ENCODE measurements at places on chromosomes 4 and X.

DNA sequence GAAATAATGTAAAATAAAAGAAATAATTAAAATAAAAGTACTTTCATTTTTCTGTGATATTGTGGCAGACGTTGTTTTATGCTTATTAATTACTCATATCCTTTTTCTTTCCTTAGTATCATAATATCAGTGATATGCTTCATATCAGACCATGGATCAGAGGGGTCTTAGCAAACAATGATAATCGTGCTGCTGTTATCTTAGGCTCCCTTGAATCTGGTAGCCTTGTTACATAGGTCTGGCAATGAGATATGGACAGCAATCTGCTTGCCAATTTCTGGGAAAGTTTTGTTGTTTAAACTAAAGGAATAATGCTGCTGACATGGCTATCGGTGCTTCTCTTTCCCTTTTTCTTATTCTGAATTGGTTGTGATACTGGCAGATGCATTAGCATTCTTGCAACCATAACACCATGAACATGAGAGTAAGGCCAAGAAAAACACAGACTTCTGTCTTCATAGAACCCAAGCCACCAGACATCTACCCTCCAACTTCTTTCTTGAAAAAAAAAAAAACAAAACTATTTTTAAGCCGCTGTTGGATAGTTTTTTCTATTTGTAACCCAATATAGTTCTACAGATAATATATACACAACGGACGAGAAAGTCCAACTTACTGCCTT, 16.4 kb downstream of the EPHA5 start:
- DNase-seq = no peak

DNA sequence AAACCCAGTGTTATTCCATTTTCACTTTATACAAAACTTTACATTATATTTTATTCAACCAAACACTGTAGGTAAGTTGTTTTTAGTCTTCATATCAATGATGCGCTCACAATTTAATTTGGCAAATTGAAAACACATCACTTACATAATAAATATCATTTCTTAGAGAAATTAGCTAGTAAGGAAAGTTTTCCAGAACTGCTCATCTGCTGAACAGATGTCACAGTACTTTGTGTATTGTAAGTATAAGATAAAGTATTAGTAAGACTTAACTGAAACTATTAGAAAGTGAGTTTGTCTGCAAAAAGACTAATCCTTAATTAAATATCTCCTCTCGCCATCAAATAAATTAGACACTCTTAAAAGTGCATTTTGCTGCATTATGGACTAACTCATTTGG, 108.7 kb upstream of the PACRGL start:
- DNase-seq = no peak

DNA sequence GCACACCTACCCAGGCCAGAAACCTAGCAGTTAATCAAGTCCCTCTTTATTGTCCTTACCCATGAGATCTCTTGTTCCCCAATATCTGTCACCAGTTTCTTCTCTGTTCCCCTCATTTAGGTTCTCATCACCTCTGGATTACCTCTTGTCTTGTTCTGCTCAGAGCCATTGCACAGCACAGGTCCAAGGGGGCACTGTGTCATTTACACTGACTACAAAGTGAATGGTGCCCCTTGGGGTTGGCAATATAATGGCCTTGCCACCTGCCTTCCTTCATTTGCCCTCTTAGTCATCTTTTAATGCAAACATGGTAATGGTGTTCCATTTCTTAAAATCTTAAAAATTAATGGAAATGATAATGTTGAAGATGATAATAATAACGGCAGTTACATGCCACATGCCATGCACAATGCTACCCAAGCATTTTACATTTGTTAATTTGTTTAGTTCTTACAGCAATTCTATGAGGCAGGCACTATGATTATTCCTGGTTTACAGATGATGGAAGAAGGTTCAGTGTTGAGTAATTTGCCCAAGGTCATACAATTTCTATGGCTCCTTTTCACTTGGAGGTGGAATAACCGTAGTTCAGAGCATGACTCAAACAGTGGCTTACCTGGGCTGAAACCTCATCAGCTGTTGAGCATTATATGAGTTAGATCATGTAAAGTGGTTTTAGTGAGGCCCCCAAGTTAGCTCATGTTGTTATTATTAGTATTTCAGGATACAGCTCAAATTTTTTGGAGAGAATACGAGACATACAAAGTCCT, 117.9 kb downstream of the RASL11B start:
- DNase-seq = no peak

DNA sequence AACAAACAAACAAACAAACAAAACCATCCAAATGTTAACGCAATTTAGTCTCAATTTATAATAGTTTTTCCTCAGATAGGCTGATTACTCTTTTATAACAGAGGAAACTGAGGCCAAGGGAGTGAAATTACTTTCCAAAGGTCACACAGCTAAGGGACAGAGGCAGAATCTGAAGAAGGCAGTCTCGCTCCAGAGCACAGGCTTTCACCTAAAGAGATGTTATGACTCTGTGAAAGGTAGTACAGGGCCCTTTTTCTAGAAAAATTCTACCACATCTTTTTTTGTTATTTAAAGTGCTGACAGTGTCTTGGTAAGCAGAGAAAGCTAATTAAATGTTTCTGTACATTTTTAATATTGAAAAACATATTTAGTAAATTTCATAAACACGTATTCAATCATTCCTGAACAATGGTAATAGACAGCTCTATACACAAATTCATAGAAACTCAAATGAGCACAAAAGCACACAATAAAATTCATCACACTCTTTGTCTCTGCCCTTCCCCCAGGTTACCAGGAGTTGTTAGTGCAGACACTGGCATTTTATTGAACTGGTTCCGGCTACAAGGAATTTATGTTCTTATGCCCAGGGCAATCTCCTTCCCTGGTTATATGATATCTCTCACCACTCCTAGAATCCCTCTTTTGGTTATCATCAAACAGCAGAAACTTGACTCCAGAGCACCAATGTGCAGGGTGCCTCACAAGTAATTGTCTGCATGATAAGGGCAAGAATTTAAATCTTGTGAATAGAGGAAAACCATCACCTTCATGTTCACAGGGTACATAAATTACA, 7.7 kb upstream of the APBB2 start:
- no peak for DNase-seq

GRCh38 chrX:1612641-1613286, 2.1 kb upstream of the ASMT start:
- DNase-seq = no peak

DNA sequence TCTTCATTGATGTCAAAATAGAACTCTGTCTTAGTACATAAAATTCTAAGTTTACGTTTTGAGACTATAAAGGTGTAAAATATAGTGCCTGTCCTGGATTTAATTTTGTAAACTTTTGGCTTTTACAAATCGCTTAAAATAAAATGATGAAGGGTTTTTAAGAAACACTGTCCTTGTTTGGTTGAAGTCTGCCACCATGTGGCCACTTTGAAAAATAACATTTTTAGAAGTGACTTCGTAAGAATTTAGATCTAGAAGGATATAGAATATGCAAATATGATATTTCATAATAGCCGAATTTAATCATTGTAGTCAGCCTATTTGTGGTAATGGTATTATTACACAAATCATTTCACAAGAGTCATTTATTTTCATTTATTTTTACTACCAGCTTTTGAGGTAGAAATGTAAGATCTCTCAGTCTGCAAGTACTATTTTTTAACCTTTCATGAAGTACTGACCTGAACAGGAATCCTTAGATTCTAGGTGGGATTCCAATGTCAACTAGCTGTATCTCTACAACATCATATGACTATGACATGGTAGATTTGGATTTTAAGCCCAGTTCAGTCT, 31.0 kb upstream of the FAT4 start:
- DNase-seq = no peak

GRCh38 chr4:145488310-145488709, 6.7 kb downstream of the SMAD1 start:
- DNase-seq = no peak

DNA sequence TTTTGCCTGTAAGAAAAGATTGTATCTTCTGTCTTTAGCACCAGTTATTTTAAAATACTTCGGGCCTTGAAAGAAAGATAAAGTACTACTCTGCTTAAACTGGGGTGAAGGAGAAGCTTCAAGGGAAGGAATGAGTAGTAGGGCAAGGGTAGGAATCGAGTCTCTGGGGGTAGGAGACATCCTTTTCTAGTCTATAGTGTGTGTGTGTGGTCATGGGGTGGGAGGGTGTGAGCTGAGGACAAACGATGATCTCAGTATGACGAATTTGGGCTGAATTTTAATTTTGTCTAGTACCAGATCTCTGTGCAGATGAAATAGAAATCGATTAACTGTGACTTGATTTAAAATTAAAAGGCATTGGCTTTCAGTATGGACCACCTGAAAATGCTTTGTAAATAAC, 3.3 kb upstream of the MYOZ2 start:
- no peak for DNase-seq

GRCh38 chr4:174398728-174399127, 115.0 kb downstream of the CEP44 start:
- DNase-seq = no peak

DNA sequence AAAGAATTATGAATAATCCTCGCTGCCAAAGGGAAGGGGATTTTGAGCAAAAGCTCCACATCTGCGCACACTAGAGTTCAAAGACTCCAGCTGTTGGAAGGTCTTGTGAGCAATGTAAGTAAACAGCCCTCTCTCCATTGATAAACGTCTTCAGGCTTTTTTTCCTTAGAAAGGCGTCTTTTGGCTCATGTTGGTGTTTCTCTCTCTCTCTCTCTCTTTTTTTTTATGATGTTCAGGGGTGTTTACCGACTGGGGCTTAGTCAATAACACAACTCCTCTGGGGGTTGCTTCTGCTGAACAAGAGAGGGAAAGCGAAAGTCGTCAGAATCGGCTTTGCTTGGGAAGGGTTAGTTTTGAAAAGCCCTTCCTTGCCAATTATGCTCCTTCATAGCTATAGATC, 53.2 kb upstream of the C1QTNF7 start:
- no peak for DNase-seq

GRCh38 chr4:186318481-186318880, 52.5 kb downstream of the F11 start:
- DNase-seq = no peak

- no peak for DNase-seq
Observed at GRCh38 chr4:139011225-139011950, 4.2 kb upstream of the NOCT start.

- no peak for DNase-seq
Observed at GRCh38 chrX:45849261-45849862, 648.7 kb upstream of the DIPK2B start.

DNA sequence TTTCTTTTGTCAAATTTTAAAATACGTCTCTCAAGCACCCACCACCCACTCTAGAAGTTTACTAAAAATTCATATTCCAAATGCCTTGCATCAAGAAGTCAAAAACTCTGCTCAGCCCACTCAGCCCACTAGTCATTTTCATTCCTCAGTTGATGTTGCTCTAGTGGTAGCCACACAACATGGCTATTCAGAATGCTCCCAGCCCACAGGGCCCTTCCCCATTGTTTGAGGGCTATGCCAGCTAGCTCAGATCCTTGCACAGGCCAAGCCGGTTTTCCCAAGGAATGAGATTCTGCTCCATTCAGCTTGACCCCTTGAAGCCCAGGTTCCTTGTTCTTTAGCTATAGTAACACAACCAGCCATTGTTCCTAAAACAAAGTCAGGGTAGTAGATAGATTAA, 297.5 kb upstream of the RASGEF1B start:
- DNase-seq = no peak

GRCh38 chr4:57550198-57550597, 440.0 kb upstream of the IGFBP7 start:
- no peak for DNase-seq

DNA sequence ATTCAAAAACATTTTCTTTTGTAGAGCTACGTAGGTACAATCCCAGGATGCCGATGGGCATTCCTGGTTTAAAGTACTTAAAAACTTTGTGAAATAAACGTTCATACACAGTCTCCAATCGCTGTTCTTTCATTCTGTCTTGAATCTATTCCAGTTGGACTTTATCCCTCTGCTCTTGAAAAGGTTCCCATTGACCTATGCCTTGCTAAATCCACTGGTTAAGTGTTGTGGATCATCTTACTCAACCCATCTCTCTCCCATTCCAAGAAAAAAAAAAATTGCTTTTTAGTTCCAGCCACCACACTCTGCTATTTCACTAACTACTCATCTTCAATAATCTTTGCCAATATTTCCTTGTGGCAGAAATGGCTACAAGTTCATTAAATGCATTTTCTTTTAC, 542.3 kb upstream of the GRIA3 start:
- no peak for DNase-seq

DNA sequence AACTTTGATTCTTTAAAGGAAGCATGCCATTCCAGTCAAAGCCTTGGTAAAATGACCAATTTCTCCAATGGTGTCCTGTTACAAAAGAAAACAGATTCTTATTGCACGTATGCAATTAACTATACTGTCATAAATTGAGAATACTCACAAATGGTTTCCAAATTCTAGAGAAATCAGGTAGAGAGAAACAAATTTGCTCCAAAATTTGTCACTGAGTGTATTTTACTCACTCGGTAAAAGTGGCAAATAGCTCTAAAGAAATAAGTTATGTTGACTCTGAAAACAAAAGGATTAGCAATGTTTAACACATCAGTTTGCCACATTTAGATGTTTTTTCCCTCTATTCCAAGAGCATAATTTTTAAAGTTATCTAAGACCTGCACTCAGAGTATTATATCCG, 133.1 kb downstream of the DMD start:
- DNase-seq = no peak

- no peak for DNase-seq
Observed at GRCh38 chr4:75251547-75251946, 262.7 kb downstream of the RCHY1 start.

DNA sequence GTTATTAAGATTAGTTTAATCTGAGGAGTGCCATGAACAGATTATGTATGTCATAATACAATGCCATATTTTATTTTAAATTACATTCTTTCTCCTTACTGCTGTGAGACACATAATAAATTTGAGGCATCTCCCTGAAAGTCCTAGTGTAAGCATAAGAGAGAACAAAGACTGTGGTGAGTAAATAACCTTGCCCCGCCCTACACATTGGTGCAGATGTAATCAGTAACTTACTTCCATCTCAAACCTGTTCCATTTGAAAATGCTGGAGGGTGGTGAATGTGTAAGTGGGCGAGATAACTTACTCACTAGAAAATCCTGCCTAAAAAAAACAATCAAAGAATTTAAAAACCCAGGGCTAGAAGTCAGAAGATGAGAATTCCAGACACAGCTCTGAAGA, 338.1 kb upstream of the SLIT2 start:
- no peak for DNase-seq

Data from cortex of kidney (tissue), 1 donor.